ENCODE measurements at places on chromosomes 16 and 17.

- no peak for DNase-seq
These were observed 321.8 kb downstream of the HS3ST3B1 start for GRCh38 chr17:14622615-14623101.

GRCh38 chr17:58310511-58311428 is 17.8 kb downstream of the TSPOAP1 start:
- no peak for DNase-seq

GRCh38 chr17:44207743-44208142 is 8.1 kb upstream of the ATXN7L3 start:
- DNase-seq: no peak

DNA sequence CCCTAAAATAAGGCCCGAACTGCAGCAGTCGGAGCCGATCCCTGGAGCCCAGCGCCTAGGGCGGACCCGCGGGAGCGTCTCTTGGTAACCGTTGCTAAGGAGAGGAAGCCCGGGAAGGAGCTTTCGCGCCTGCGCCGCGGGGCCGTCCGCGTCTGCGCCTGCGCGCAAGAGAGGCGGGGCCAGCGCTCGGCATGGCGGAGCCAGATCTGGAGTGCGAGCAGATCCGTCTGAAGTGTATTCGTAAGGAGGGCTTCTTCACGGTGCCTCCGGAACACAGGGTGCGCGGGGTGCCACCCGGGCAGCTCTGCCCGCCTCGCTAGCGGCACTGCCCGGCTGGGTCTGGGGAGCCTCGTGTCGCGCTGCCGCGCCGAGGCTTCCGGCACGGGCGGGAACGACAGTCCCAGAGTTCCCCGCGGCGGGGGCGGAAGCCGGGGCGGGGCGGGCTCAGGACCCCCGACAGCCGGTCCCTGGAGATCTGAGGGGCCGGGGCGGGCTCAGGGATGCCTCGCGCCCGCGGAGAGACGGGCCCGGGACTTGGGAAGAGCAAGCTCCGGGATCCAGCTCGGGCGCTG is at the start of gene CDK10:
TSS of gene CDK10 (plus strand) at position 170 of the 572 bp plus-strand sequence. CDS start at position 192, 22 bp downstream.
- DNase-seq: no peak

DNA sequence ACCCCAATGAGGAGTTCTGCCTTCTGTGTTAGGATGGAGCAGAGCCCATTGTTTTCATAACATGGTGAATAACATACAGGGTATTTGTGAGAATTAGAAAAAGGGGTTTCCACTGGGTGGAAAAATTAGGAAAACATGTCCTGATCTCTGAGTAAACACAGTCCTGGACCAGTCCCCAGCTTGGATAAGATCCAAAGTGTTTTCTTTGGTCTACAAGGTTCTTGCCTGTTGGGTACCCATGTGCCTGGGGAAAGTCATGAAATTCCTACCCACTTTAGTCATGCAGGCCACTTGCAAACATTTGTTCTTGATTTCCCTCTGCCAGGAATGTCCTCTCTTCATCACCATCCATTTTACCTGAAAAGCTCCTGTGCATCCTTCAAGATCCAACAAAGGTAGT is 164.8 kb upstream of the DYNLRB2 start:
- no peak for DNase-seq

GRCh38 chr16:30430428-30430970 is 669 bp upstream of the DCTPP1 start:
- DNase-seq: no peak

GRCh38 chr17:60422162-60422665 is at the start of gene CHCT1:
TSS of gene CHCT1 (plus strand) at chr17:60422489. CDS start at chr17:60422593, 104 bp downstream.
- DNase-seq: no peak

- no peak for DNase-seq
These were observed 5.2 kb downstream of the PECAM1 start for GRCh38 chr17:64385187-64386083.

DNA sequence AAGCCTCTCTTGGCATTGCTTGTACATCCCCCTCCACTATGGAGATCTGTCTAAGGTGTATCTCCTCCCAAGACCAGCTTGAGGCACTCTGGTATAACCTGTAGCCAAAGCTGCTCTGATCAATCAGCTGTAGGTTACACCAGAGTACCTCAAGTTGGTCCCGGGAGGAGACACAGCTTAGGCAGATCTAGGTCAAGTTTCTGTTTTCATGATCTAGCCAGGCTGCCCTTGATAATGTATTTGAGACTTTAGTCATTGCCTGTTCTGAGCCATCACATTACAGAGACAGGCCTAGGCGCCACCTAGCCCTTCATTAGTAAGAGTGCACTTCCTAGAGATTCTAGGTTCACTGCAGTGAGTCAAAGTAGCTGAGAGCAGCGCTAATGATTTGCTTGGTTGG is 31.4 kb downstream of the ASGR1 start:
- no peak for DNase-seq
